ENCODE measurements at places on chromosomes 2 and 18.

GRCh38 chr2:30237239-30237965 is 6.1 kb downstream of the LBH start:
- DNase-seq, result no peak

GRCh38 chr2:151637271-151637781 is 97.0 kb downstream of the NEB start:
- no peak for DNase-seq

DNA sequence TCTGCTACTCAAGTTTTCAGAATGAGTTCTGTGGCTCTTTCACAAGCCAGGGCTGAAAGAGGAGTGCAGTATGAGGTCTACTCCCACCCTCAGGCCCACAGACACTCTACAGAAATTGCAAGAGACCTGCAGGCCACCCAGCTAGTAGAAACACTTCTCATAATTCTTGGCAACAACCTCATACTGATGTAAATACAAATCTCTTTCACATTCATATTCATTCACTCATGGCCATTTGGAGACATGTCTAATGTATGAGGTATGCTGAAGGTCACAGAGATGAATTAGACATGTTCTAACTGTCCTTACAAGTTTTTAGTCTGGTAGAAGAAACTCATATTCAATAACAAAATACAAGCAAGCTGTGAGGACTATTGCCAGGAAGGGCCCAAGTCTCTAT is 83.8 kb upstream of the KLHL29 start:
- DNase-seq, result no peak

DNA sequence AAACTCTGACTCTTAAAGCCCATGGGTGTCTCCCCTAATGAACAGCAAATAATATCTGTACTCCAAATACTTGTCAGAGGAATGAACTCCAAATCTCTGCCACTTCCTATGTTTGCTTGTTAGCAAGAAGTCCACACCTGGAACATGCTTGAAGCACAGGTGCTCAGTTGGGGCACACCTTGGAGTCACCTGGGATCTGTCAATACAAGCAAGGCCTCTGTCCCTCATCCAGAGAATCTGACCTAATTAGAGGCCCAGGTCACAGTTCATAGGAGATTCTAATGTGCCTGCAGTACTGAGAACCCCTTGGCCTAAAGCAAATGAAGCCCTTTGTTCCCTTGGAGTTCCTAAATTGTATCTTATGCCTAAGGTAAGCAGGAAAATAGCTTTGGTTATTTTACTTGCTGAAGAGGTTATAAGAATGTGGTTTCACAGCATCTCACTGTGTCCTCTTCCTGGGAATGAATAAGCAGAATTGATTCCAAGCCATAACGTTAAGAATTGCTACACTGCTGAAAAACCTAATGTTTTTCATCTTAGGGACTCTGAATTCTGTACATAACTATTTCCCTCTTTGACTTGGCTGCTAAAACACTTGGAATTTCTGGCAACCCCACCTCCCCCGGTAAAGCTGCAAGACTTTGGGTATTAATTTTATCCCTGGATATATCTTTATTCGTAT is 113.4 kb downstream of the PIEZO2 start:
- DNase-seq, result no peak

GRCh38 chr18:10312326-10313015 is 142.0 kb upstream of the APCDD1 start:
- DNase-seq, result no peak

- no peak for DNase-seq
These were observed 38.9 kb upstream of the FBXO11 start for GRCh38 chr2:47945046-47945781.

- DNase-seq, result no peak
These were observed 15.1 kb downstream of the CYS1 start for GRCh38 chr2:10064932-10065772.

GRCh38 chr18:13621886-13622619 is 104.3 kb downstream of the FAM210A start:
- DNase-seq, result no peak

DNA sequence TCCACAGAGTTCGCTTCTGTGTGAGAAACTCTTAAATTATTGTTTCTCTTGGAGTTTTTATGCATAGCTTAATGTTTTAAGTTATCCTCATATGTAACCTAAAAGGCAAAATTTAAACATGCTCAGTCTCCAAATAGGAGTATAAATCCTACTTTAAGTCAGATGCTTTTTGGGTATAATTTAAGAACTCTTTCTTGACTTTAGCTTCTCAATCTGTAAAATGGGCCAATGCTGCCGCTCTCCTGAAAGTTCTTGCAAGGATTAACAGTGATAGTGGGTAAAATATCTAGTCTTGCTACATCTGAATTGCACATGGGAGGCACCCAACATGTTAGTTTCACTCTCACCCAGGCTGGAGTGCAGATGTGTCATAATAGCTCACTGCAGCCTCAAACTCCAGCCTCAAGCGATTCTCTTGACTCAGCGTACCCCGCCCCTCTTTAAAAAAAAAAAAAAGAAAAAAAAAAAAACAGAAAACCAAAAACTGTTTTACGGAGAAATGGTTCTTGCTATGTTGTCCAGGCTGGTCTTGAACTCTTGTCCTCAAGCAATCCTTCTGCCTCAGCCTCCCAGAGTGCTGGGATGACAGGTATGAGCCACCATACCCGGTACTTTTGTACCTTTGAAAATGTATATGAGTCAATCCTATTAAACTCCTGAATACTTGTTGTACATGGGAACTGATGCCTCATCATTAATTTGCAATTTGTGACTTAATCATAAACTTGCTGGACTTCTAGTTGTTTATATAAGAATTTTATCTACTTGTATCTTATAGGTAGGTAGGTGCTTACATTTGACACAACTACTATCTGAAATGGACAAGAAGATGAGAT is 1.8 kb downstream of the FBXO48 start:
- no peak for DNase-seq
